ENCODE measurements at places on chromosomes 12 and 14. TPM values are rescaled to one million over a fixed set of nuclear protein-coding genes. Genes with fewer than 3 reads are reported as not detected.

- DNase-seq, result no peak
Measured at GRCh38 chr14:102893452-102893851, 29.0 kb upstream of the AMN start.

GRCh38 chr12:126874427-126875026 lies 1392.4 kb upstream of the TMEM132C start:
- peak; percentile 89 for DNase-seq

GRCh38 chr12:120316798-120317223 lies 10.8 kb downstream of the PLA2G1B start:
- DNase-seq, result no peak

DNA sequence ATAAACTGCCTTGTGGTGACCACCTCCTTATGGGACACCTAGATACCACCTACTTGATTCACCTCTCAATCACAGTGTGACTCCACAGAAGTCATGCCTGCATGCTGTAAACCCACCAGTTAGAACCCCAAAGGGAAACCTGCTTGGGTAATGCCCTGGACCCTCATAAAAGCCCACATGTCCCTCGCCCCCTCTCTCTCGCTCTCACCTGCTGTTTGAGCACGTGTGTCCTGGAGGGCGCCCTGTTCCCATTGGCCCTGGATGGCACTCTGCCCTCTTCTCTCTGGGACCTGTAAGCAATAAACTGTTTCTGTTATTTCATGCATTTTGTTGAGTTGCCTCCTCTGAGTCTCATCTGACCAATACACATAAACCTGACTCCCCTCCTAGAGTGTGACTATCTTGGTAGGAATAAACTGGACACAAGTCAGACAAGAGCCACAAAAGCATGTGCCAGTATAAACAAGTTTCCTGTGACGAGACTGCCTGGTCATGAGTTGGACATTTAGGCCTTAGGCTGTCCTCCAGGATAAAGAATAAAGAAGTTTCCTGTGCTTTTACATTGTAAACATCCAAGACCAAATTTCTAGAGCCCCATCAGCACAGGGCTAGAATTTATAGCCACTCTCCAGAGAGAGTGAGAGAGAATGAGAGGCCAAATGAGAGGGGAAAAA lies 8.6 kb downstream of the IFI27L2 start:
- no peak for DNase-seq

DNA sequence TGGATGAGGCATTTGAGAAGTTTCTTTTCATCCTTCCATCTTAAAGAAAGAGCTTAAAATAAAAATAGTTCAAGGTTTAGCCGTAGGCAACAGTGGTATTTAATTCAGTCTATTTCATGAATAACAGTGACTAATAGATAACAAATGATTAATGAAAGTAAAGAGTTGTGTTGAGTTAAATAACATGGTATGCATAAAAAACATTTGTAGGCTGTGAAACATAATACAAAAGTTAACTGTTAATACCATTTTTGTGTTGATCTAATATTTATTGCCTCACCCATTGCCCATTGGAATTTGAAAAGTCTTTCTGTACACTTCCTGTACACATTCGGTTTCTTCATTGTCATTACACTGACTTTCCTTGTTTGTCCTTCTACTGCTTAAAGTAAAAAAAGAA lies 108.6 kb upstream of the PDE3A start:
- no peak for DNase-seq

Gene INHBE
- polyA plus RNA-seq, result 31.9 TPM

Data from H1 (cell line).